Fibroblast of skin of right biceps (primary cell): ENCODE measurements at places on chromosomes 7 and 10.

DNA sequence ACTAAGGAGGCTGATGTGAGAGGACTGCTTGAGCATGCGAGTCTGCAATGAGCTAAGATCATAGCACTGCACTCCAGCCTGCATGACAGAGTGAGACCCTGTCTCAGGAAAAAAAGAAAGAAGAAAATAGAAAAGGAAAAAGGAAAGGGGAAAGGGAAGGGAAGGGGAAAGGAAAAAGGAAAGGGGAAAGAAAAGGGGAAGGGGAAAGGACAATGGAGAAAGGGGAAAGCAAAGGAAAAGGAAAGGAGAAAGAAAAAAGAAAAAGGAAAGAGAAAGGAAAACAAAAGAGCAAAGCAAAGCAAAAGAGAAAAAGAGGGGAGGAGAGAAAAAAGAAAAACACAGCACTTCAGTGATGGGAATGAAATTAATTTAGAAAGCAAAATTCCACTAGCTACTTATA, 179.3 kb downstream of the SRPK2 start:
- no peak for DNase-seq

DNA sequence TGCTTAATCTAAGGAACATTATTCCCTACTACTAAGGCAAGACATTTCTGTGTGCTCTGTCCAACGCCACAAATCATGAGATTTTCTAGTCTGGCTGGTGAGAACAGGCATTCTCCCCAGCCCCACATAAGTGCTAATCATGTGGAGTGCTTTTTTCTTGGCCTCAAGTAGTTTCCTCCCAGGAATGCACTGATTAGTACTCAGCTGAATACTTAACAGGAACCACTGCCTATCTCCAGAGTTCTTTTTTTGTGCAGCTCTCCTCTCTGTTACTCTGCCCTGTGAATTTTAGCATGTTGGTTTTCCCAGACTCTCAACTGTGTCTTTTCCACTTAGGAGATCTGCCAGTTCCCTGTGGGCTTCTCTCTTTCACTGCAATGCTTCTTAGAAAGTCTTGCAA, 1098.5 kb upstream of the LRRTM3 start:
- DNase-seq: no peak

DNA sequence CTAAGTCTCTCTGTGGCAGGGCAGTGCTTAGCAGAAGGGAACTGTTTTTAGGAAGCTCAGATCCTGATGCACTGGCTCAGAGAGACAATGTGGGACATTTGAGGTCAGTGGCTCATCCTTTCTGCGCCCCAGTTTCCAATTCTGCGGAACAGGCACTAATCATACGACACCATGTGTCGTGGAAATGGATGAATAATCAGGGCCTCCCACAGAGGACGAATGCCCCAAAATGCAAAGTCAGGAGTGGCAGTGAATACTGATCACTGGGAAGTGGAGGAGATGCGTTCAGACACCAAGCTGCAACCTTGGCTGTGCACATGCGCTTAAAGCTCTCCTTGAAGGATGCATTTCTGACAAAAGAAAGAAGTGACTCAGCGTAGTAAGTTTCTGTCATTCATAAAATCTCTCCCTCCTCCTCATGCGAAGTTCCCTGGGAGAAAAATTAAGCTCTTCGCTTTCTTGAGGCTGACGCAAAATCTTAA, 21.9 kb upstream of the ECHDC3 start:
- DNase-seq: no peak

GRCh38 chr10:31219306-31219705, 99.7 kb upstream of the ZEB1 start:
- no peak for DNase-seq

- DNase-seq: no peak
Measured at GRCh38 chr7:133679977-133680376, 427.1 kb downstream of the EXOC4 start.

GRCh38 chr7:86961686-86962085, 97.8 kb downstream of the ELAPOR2 start:
- no peak for DNase-seq

GRCh38 chr10:100319707-100320402, 10.2 kb downstream of the PKD2L1 start:
- DNase-seq: no peak

GRCh38 chr7:156218544-156219306, 406.5 kb upstream of the SHH start:
- no peak for DNase-seq

- DNase-seq: peak; percentile 5
Measured at GRCh38 chr7:48389977-48390376, 218.7 kb downstream of the ABCA13 start.

GRCh38 chr7:51187941-51188340, 128.7 kb downstream of the COBL start:
- DNase-seq: no peak

GRCh38 chr7:74275401-74275881, 13.8 kb upstream of the CLIP2 start:
- no peak for DNase-seq

DNA sequence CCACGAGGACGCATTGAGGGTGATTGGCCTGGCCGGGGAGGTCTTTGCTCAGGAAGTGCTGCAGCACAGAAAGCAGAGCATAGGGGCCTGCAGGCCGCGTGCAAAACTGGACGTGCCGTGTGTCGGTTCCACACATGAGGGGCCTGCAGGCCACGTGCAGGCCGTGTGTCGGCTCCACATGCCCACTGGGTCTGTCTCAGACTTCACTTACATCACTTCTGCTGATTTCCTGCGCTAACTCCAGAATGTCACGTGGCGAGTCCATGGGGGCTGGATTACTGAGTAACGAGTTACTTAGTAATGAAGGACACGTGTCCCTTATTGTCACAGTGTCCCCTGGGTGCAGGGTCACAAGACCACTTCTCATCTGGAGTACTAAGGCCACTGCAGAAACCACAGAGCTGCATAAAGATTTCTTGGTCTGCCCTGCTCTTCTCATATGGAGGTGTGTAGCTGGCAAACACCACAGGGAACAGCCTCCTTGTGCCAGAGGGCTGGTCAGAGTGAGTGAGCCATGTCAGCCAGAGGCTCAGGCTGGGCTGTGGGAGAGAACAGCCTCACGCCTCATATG, 60.8 kb downstream of the GDI2 start:
- peak; percentile 57 for DNase-seq
